ENCODE measurements at places on chromosomes 16 and 17.

DNA sequence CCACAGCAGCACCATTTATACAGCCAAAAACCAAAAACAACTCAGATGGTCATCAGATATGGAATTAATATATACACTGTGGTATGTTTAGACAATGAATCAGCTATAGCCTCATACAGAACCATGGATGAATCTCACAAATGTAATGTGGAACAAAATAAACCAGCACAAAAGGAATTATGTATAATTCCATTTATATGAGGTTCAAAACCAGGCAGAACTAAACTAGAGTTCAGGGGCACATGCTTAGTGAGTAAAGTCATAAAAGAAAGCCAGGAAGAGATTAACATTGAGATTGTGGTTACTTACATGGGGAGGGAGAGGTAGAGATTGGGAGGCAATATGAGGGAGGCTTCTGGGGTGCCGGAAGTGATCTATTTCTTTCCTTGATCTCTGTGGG lies 231.1 kb downstream of the COPRS start:
- DNase-seq, result no peak

GRCh38 chr17:8320990-8321389 lies 10.9 kb downstream of the ARHGEF15 start:
- no peak for DNase-seq

DNA sequence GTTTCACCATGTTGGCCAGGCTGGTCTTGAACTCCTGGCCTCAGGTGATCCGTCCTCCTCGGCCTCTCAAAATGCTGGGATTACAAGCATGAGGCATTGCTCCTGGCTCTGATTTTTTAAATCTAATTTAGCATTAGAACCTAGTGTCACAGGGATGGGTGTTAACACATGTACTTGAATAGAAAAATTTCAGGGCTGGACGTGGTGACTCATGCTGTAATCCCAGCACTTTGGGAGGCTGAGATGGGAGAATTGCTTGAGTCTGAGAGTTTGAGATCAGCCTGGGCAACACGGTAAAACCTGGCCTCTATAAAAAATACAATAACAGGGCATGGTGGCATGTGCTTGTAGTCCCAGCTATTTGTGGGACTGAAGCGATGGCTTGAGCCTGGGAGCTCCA lies 6.0 kb upstream of the RNF135 start:
- peak; percentile 23 for DNase-seq

DNA sequence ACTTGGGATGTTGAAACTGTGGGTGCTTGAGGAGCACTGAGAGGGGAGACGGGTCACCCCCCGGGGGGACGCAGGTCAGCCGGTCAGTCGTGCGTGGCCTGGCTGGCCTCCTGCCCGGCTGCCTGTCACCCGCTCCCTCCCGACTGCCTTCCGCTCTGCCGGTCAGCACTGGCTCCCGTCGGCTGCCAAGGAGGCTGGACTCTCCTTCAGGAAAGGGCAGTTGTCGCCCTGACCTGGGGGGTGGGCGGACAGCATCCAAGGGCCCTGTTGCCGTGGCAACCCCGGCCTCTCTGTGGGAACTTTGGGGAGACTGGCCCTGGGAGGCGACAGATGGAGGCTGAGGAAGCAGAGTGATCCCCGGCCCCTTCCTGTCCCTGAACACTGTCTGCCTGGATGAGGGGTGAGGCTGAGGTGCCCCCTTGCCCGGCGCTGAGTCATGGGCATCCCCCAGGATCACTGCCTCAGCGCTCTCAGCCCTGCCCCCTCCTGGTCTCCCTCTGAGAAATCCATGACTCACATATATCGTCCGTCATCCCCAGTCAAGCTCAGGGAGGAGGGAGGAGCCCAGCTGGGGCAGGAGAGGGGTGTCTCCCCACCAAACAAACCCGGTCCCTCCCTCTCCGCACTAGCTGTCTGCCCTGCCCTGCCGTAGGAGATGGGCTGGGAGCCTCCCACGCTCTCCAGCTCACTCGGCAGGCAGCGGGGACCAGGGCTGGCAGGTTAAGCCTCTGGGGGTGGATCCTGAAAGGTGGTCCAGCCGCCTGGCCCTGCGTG lies at the start of gene ADGRG1:
Gene ADGRG1, plus strand, starts transcription at position 623 of the 774 bp plus-strand sequence. CDS start 21,658 bp downstream, outside the sequence.
- DNase-seq, result peak; percentile 96

DNA sequence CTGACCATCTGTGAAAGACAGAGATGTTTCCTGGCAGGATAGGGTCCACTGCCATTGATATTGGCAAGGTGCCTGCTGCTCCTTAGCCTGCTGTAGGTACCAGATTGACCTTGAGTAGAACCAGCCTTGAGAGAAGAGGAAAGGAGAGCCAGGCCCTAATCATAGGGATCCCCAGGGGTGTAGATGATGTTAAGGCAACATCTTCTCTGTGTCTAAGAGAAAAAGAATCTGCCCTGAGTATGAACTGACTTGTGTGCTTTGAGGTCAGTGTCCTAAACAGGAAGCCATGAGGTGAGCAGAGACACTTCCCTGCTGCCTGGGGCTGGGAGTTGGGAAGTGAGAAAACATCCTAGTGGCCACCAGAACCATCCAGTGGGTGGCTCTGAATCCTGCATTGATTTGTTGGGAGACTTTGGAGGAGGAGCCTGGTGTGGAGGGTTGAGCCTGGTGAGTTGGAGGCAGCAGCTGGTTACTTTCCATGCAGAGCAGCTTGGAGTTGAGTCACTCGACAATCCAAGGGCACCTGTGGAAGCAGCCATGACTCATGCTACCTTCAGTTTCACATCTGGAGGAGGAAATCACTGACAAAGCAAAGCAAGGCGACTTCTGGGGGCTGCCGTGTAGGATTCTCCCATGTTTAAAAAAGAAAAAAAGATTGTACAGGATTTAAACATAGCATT lies 47.8 kb downstream of the BMERB1 start:
- peak; percentile 97 for DNase-seq

GRCh38 chr16:4293822-4294457 lies 21.1 kb upstream of the TFAP4 start:
- peak; percentile 57 for DNase-seq

DNA sequence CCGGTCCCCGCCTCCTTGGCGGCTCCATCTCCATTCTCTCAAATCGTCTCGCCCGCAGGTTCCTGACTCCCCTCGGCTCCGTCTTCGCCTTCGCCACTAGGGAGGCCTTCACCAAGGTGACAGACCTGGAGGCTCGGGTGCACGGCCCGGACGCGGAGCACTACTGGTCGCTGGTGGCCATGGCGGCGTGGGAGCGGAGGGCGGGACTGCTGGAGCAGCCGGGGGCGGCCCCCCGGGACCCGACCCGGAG lies 862 bp downstream of the GLTPD2 start:
- no peak for DNase-seq

- no peak for DNase-seq
Observed at GRCh38 chr16:14125000-14125681, 54.0 kb downstream of the MRTFB start.

GRCh38 chr17:3968886-3969524 lies 4.8 kb upstream of the ATP2A3 start:
- DNase-seq, result no peak

DNA sequence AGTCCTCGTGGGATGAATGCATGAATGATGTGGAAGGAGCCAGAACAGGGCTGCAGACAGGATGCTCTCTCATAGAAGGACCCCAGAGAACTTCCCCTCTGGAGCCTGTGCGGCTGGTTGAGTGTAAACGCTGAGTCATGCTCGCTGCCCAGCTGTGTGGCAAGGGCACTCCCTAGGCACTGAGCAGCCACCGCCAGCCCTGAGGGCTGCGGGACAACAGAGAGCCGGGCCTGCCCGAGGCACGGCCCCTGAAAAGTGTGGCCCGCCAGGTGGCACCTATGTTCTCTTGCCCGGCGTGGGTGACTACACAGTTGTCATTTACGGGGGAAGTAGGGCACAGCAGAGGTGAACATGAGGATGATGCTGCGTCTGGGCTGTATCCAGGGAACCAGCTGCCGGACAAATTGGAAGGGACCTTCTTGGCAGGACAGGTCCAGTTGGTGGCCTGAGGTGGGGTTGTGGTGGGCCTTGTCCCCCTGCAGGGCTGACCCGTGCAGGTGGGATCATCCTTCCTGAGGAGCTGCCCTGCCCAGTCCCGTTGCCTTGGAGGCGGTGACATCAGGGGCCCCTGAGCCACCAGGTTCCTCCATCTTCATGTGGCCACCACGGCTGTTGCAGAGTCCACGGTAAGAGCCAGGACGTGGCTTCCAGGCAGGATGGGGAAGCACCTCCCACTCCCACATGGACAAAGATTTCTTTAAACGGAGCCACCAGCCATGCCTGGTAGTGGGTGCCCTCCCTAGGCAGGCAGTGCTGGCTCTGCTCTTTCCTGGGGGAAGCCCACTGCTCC lies 94.8 kb upstream of the CBX4 start:
- peak; percentile 70 for DNase-seq

GRCh38 chr17:16818821-16819683 lies 129.0 kb downstream of the CCDC144A start:
- no peak for DNase-seq

GRCh38 chr17:83055911-83056582 lies 23.4 kb upstream of the METRNL start:
- DNase-seq, result peak; percentile 45

DNA sequence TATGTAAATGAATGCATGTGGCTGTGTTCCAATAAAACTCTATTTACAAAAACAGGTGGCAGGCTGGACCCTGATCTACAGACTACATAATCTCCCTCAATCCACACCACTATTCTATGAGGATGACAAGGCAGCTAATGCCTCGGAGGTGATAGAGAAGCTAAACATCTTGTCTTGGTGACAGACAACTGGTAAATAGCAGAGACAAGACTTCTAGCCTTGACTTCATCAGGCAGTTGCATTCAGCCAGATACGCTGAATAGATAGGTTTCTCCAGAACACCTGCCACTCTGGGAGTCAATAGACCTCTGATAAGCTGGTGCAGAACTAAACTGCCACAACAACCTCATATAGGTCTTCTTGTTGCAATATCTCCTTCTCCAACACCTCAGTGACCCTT lies 3.3 kb downstream of the ATPAF2 start:
- no peak for DNase-seq

DNA sequence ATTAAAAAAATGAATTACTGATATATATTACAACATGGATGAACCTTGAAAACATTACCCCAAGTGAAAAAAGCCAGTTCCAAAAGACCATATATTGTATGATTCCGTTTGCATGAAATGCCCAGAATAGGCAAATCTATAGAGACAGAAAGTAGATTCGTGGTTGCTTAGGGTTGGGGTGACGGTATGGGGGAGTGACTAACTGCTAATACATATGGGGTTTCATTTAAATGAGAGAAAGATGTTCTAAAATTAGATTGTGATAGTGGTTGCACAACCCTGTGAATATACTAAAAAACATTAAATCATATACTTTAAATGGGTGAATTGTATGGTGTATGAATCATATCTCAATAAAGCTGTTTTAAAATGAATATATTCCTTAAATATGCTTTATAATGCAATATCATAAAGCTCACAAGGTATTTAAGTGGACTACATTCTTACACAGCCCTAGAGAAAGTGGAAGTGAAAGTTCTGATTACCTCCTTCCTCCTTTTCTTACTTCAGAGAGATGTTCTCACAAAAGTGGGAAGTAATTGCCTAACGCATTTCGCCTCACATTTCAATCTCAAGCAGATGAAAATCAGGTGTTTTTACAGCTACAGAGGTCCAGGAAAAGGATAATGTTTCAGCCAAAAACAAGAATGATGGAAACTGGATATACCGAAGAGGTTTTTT lies 142.7 kb upstream of the GNAO1 start:
- DNase-seq, result no peak

DNA sequence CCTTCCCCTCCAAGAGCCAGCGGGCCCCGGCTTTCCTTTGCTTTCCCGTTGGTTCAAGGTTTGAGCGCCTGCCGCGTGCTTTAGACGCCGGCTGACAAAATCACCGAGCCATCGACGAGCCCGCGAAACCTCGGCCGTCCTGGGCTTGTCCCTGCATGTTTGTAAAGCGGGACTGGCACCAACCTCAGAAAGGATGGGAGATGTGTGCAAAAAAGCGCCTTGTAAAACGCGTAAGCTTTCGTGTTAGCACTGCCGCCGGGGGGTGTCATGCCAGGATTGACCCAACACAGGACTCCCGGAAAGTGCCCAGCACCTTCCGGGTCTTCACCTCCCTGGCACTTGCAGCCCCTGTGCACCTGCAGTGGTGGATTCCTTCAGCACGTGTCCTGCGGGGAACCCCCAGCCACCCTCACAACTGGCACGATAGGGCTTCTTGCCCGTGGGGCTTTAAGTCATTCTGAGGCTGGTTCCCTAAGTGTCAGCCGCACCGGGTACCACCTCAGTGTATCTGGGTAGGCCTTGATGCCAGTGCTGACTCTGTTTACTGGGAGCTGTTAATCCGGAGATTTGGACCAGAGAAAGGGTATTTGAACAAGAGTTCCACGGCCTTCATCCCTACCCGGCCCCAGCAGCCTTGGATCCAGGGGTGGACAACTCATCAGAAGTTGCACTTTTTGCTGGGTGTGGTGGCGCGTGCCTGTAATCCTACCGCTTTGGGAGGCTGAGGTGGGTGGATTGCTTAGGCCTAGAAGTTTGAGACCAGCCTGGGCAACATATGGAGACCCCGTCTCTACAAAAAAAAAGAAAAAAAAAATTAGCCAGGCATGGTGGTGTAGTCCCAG lies 817 bp downstream of the NDUFAF8 start:
- peak; percentile 46 for DNase-seq

GRCh38 chr17:6402258-6402657 lies 32.7 kb downstream of the AIPL1 start:
- no peak for DNase-seq

- no peak for DNase-seq
Observed at GRCh38 chr17:65487161-65487560, 74.3 kb downstream of the AXIN2 start.

DNA sequence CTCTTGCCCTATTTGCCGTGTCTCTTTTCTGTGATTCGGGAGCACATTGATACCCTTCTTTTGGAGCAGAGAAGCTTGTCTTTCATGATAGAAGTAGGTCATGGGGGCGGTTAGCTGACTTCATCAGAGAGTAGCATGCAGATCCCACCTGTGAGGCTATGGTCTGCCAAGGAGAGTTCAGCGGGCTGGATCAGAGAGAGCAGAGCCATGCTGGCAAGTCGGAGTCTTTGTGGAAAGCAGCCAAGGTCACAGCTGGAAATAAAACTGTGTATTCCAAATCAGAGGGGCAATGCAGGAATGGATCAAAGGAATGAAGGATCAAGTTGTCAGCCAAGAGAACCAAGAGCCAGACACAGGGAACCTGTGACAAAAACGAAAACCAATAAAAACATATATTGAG lies 595.9 kb downstream of the WWOX start:
- no peak for DNase-seq

- DNase-seq, result no peak
Observed at GRCh38 chr16:70754371-70754770, 46.6 kb downstream of the VAC14 start.

GRCh38 chr17:60630352-60630751 lies 30.4 kb downstream of the PPM1D start:
- no peak for DNase-seq

- no peak for DNase-seq
Observed at GRCh38 chr16:21685034-21685455, 21.3 kb downstream of the OTOA start.

DNA sequence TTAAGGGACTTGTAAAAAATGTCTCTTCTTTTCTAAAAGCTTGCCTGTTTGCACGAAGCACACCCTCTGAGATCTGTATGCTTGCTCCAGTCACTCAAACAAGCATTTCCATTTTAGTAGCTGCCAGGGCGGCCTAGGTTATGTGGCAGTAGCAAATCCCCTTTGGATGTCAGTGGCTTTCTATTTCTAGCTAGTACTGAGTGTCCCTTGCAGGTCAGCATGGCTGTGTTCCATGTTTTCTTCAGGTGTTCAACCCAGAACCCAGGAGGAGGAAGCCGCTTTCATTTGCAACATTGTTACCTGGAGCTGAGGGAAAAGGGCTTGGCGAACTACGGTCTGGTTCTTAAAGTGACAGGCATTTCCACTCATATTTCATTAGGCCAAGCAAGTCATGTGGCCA lies 36.4 kb downstream of the FOXL1 start:
- no peak for DNase-seq

All from MCF 10A (cell line).